T follicular helper cell (primary cell): ENCODE measurements at places on chromosomes 12 and 14.

DNA sequence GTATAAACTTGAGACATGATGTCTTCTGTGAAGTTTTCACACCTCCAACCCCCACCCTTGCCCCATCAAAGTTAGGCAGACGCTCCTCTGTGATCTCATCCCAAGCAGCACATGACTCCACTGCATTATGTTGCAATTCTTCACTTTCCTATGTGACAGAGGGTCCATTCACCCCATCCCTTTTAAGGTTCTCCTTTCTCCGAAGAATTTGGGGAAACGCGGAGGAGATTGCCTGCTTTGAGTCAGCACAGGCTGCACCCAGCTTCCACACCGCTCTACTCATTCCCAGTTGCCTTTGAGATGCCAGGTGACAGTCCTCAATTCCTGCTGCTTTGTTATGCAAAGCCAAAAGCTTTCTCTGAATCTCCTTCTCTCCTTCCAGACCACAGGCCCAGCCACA, 61.8 kb downstream of the PHLDA1 start:
- no peak for DNase-seq

DNA sequence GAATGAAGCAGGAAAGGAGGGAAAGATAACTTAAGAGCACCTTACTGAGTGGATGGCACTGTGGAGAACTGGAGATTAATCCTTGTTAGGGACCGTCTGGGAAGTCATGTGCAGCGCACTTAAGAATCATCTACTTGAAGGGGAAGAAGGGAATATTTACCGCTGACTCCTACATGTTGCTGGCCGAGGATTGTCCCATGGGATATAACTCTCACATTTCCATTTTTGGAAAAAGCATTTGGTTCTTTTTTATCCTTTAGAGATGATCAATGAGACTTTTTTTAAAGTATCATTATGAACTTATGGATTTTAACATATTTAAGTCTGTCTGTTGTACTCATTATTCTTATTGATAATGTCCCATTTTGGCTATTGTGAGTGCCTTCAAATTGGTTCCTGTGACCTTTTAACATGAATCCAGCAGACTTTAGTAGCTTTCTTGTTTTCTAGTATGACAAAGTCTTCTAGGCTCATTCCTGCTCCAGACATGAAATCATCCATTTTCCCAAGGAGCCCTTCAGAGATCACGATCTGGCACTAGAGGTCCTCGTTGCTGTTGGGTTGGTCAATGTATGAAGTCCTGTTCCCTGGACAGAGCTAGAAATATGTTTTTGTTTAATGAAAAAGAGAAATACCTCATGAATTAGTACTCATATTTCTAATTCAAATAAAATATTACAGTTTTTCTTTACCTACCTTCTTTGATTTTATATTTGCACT, 20.2 kb upstream of the FAM234B start:
- DNase-seq: no peak

GRCh38 chr12:122982477-122982815, 2.0 kb downstream of the ARL6IP4 start:
- DNase-seq: no peak

- DNase-seq: no peak
These were observed 127.2 kb upstream of the ATF7IP start for GRCh38 chr12:14238221-14238792.

DNA sequence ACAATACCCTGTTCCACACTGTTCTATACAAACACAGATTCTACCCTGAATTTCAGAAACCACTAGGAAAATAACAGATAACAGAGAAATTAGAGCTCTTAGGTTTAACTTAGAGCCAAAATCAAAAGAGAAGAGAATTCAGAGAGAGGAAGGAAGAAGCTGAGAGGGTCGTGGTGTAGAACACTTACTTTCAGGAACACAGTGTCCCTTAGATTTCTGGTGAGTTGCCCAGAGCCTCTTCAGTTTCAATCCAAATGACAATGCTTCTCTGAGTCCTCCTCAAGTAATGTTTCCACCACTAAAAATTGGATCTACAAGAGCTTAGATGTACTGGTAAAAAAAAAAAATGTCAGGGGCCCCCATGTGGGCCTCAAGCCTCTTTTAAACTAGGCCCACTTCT, 2.6 kb downstream of the YAF2 start:
- DNase-seq: no peak

DNA sequence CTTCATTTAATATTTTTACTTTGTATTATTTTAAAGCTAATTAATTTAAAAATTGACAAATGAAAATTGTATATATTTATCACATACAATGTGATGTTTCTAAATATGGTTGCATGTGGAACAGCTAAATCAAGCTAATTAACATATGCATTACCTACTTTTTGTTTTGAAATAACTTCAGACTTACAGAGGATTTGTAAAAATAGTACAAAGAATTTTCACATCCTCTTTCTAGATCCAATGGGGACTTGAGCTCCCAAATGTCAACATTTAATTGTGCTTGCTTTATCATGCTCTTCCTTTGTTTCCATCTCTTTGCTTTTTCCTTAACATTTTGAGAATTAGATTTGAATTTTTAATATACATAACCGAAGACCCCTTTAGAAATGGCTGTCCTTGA, 6.6 kb downstream of the DCD start:
- no peak for DNase-seq

- DNase-seq: no peak
These were observed 196.2 kb upstream of the FOXG1 start for GRCh38 chr14:28570391-28570790.
